ENCODE measurements at places on chromosomes 1 and 21. TPM values are rescaled to one million over a fixed set of nuclear protein-coding genes. Genes with fewer than 3 reads are reported as not detected.
A peak's percentile ranks its signal among the peaks of the same experiment; 100 is the strongest.

The PADI2 gene
- total RNA-seq: 0.48 TPM

The MMEL1 gene
- total RNA-seq: not detected

The TMEM9 gene
- 88.1 TPM for total RNA-seq

The CDC7 gene
- total RNA-seq: 3.3 TPM

The HIVEP3 gene
- total RNA-seq: 9.4 TPM

The PARP1 gene
- total RNA-seq: 49.8 TPM

The OR2M3 gene
- not detected for total RNA-seq

The OLIG2 gene
- 2.5 TPM for total RNA-seq

The SYT14 gene
- 6.1 TPM for total RNA-seq

The KRTAP7-1 gene
- total RNA-seq: not detected

The SYTL1 gene
- 10.7 TPM for total RNA-seq

DNA sequence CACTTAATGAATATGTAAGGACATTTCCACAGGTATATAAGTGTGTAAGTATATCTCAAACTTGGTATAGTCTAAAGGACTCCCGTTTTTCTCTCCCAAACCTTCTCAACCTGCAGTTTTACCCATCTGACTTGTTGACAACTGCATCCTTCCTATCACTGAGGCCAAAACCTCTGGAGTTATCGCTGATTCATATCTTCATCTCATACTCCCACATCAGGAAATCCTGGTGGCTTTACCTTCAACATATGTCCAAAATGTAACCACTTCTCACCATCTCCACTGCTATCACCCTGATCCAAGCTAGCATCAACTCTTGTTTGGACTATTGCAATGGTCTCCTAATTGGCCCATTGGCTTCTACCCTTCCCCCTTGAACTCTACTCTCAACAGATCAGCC lies 30.4 kb downstream of the SLAMF6 start:
- DNase-seq: no peak

DNA sequence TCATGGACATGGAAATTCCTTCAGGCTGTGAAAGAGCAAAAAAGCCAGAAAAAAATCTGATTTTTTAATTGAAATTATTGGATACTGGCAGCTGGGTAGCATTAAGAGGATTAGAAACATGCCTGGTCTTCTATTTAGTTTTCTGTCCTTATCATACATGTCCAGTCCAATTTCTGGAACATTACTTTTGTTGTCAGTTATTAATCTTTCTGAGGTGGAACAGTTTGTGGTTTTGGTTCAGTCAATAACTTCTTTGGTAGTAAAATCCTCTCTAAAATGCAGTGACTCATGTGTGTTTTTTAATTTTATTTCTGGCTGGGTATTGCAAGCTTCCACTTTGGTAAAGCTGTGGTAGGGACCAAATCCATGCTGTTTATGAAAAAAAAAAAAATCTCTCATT lies 687.0 kb upstream of the ADGRL2 start:
- DNase-seq: peak; percentile 68

GRCh38 chr1:101444381-101444780 lies 207.6 kb downstream of the S1PR1 start:
- DNase-seq: no peak

GRCh38 chr1:48831120-48831978 lies 54.7 kb upstream of the BEND5 start:
- no peak for DNase-seq

GRCh38 chr1:186627019-186627418 lies 53.2 kb downstream of the PTGS2 start:
- DNase-seq: no peak

- no peak for DNase-seq
Observed at GRCh38 chr1:182394055-182394775, 2.6 kb upstream of the GLUL start.

GRCh38 chr1:27031235-27032118 lies 18.8 kb upstream of the TENT5B start:
- DNase-seq: peak; percentile 70

DNA sequence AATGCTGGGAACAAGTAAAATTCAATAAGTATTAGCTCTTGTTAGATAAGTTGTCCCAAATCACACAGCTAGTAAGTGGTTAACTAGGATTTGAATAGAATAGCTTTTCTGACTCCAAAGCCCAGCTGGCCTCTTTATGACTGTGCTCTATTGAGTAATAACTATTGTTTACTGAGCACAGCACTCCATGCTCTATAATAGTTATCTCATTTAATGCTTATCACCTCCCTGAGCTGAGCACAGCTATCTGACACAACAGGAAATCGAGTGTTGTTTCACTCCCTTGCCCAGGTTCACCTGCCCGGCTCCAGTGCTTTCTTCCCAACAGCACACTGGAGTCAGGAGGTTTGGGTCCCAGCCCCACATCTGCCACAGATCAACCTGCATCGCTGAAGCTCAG lies 38.8 kb upstream of the STMN1 start:
- DNase-seq: no peak

GRCh38 chr1:212728606-212729005 lies 29.0 kb upstream of the BATF3 start:
- DNase-seq: no peak

GRCh38 chr1:53583868-53584776 lies 124.9 kb downstream of the DMRTB1 start:
- DNase-seq: no peak

- no peak for DNase-seq
Observed at GRCh38 chr1:55197099-55197498, 18.1 kb downstream of the USP24 start.

GRCh38 chr1:43042773-43043457 lies 84.2 kb upstream of the SLC2A1 start:
- no peak for DNase-seq

GRCh38 chr1:174407665-174408064 lies 40.1 kb upstream of the GPR52 start:
- no peak for DNase-seq

DNA sequence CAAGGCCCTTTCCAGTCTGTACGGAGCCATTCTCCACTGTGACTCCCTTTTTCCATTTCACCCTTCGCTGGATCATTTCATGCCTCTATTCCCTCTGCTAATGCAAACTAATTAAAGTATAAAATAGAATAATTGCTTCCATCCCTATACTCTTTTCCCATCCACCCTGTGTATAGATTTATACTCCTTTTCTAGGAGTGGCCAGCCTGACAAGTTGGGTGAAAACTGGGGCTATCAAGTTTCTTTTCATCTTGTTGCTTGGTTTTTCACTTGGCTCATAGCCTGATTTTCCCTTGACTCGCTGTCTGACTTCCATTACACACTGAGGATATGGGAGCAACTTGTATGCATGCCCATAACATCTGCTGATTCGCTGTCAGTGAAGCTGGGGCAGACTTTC lies 107.0 kb downstream of the PLXNA2 start:
- DNase-seq: peak; percentile 48

- DNase-seq: peak; percentile 78
Observed at GRCh38 chr1:66331658-66332547, 202.1 kb upstream of the SGIP1 start.

DNA sequence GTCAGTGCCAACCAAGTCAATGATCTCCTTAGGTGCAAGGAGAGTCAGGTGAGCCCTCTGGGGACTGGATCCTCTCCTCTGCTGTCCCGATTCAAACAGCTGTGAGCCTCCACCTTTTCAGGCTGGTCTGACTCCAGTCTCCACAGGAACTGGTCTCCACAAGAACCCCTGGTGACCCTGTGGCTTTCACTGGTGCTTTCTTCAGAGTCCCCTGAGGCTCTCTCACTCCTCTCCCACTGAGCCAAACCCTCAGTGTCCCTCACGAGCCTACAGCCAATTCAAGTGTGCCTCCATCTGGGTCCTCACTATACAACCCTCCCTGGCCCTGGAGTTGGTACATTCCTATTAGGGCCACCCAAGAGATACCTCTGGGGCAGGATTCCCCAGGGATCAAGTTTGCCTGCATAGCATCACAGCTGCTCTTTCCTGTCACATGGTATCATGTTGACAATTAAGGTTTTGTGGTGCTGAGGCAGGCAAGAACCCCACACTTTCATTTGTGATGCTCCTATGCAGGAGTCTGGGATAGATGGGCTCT lies 5.2 kb upstream of the NGF start:
- DNase-seq: no peak

- DNase-seq: no peak
Observed at GRCh38 chr1:4214826-4215225, 314.8 kb upstream of the C1orf174 start.

DNA sequence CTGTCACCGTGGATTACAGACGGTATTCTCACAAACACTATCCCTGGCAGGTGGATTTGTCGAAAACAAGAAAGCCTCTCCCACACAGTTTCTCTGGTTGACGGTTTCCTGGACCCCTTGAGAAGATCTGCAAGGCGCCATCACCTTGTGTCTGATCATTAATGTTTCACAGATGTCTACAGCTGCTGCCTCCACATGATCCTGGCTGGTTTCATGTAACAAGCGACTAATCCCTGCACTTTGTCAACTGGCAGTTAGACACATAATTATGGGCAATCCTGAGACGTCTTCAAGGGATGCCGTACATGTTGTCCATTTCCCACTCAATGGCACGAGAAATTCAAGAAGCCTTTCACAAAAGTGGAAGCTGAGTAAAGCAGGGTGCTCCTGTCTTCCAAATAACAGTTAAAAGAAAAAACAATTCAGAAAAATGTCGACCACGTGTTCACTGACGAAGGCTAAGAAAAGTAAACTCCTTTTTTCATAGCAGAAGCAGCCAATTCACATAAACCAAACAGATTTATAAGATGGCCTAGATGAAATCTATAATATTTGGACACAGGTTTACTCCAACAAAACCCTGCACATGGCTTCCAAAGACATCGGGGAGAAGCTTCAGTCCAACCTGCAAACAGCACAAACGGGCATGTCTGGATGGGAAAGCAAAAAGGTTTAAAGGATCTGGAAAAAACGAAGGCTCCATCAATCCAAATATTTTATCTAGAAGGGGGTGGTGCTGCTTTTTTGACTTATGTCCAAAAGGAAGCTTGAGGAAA lies 52.2 kb downstream of the CAPZB start:
- DNase-seq: no peak

DNA sequence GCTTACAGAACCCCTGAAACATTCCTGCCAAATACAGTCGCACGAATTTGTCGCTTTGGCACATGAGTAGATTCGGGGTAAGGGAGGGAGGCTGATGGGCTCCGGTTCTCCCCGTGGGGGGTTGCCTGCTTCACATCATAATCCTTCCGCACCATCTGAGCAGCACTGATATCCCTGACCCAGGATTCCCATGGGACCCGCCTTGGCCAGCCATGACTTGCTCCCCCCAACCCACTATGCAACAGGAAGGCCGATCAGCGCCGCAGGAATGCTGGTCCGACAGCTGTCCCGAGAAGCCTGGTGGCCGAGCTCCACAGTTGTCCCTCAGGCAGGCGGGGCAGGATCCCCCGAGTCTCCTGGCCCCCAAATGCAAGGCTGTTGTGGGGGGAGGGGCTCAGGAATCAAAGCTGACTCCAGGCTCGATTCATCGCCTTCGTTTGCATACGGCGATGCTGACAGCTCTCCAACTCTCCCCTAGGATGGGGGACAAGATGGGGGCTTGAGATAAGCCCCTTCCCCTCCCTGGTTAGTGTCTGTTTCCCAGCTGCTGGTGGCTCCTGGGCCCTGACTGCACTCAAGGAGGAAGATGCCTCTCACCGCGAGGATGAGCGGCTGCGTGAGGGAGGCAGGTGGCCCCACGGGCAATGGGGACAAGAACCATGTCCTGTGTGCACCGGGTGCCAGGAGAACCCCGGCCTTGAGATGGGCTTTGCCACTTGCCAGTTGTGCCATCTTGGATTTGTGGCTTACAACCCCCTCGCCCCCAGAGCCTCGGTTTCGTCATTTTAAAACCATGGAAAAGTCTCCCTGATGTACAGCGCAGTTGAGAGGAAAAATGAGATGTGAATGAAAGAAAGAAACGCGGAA lies 9.3 kb downstream of the DRAXIN start:
- no peak for DNase-seq

GRCh38 chr1:218926631-218927030 lies 247.0 kb upstream of the LYPLAL1 start:
- no peak for DNase-seq

GRCh38 chr1:159779403-159779851 lies 1.3 kb upstream of the DUSP23 start:
- DNase-seq: peak; percentile 90

DNA sequence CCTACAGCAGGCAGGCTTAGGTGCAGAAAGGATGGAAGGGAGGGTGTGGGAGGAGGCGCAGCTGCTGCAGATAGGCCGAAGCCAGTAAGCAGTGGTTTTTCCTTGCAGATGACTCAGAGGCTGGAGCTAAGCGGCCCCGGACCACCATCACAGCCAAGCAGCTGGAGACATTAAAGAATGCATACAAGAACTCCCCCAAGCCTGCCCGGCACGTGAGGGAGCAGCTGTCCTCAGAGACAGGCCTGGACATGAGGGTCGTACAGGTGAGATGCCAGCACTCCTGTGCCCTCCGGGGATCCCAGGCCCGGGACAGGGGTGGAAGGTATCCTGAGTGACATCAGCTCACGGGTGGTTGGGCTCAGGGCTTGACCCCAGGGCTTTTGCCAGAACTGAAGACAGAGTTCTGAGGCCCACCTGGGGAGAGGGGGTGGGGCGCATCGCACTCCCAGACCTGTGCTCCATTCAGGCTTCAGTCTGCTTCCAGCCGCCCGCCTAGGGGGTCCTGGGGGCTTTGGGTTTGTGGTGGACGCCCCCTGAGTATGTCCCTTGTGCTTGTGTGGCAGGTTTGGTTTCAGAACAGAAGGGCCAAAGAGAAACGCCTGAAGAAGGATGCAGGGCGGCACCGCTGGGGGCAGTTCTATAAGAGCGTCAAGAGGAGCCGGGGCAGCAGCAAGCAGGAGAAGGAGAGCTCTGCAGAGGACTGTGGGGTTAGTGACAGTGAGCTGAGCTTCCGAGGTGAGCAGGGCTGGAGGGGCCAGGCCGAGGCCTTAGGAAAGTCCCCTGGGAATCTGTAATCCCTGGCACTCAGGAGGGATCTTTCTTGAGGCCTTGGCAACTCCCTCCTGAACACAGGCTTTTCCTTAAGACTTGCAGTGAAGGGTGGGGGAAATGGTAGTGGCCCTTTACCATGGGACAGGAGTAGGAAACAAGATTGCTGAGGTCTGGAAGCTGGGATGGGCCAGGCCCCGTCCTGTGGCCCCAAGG lies 41.5 kb downstream of the LHX4 start:
- DNase-seq: peak; percentile 81

GRCh38 chr1:183636334-183636682 lies 725 bp upstream of the ARPC5 start:
- DNase-seq: no peak

GRCh38 chr1:154335025-154335714 lies 9.8 kb downstream of the ATP8B2 start:
- peak; percentile 51 for DNase-seq

DNA sequence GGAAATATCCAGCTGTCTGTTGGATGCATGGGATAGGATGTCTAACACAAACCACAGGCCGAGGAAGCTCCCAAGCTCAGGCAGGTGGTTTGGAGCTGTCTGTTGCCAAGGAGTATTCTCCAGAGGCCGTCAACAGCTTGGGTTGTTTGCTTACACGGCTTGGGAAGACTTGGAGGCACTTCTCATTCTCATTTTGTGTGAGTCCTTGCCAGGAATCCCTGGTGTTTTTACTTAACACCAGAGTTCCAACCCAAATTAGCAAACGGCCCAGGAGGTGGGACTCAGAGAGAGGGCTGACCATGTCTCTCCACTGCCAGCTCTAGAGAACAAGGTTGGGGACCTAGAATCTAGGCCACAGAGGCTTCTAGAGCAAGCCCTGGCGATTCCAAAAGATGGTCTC lies 72.7 kb upstream of the FAM20B start:
- no peak for DNase-seq

- DNase-seq: peak; percentile 51
Observed at GRCh38 chr1:172883844-172884243, 166.9 kb downstream of the TNFSF18 start.

Data from astrocyte (in vitro differentiated cells and primary cell).